ENCODE measurements at places on chromosomes 6 and 20. TPM values are rescaled to one million over a fixed set of nuclear protein-coding genes. Genes with fewer than 3 reads are reported as not detected.

Gene NR2E1
- not detected for total RNA-seq

Gene NNAT
- total RNA-seq: 22.0 TPM

Gene CFB
- 2.2 TPM for total RNA-seq

Gene OR2J3
- not detected for total RNA-seq

Gene ZBTB2
- total RNA-seq: 9.3 TPM

Gene ELOVL4
- total RNA-seq: 60.1 TPM

Gene CCM2L
- 3.0 TPM for total RNA-seq

Gene SLC17A1
- not detected for total RNA-seq

Gene ANKS1A
- 17.3 TPM for total RNA-seq

Gene RAET1E
- total RNA-seq: 3.3 TPM

Gene TRIM31
- total RNA-seq: not detected

Gene CUL9
- total RNA-seq: 18.8 TPM

Gene SLC22A7
- not detected for total RNA-seq

Gene CHRNA4
- 0.20 TPM for total RNA-seq

Gene IPCEF1
- total RNA-seq: 2.5 TPM
